ENCODE measurements at places on chromosomes 2 and 18.

DNA sequence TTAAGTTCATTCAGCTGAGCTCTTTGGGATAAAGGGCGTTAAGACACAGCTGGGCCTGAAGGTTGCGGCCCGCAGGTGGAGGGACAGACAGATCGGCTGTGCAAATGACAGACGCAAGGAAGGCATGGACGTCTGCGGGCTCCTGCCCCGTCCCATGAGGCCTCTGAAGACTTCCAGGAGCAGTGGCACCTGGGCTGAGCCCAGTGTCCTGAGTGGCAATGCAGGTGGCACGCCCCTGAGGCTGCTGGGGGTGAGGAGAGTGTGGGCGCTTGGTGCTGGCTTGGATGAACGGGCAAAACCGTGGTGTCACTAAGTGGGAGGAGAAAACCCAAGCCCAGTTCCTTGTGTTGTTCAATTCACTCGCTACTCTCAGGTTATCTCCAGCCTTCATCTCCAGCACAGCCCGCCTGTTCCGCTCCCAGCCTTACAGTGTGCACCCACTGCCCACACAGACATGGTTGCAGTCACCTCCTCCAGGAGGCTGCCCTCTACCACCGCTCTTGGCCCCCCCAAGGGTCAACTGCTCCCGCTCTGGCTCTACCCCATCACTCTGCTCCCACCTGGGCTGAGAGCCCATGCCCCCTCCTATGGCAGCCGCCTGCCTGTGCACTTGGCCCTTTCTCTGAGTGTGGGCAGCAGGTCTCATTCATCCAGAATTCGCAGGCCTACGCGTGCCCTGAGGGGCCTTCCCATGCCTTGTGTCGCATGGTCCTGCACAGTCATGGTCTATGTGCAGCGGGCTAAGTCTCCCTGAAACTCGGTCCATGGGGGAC is 50.3 kb downstream of the PTGR3 start:
- no peak for DNase-seq

DNA sequence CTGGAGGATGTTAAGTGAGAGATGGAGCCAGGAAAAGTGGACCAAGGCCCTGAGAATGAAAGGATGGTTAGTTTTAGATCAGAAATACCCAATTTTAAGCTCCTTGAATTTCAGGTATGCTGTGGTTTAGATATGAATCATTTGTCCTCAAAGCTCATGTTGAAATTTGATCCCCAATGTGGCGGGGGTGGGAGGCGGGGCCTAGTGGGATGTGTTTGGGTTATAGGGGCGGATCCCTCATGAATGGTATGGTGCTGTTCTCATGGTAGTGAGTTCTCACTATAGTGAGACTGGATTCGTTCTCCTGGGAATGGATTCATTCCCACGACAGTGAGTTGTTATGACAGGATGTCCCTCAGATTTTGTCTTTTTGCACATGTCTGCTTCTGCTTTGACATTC is 11.4 kb downstream of the MYO5B start:
- no peak for DNase-seq

- DNase-seq: no peak
Measured at GRCh38 chr2:192957425-192957824, 762.7 kb upstream of the TMEFF2 start.

DNA sequence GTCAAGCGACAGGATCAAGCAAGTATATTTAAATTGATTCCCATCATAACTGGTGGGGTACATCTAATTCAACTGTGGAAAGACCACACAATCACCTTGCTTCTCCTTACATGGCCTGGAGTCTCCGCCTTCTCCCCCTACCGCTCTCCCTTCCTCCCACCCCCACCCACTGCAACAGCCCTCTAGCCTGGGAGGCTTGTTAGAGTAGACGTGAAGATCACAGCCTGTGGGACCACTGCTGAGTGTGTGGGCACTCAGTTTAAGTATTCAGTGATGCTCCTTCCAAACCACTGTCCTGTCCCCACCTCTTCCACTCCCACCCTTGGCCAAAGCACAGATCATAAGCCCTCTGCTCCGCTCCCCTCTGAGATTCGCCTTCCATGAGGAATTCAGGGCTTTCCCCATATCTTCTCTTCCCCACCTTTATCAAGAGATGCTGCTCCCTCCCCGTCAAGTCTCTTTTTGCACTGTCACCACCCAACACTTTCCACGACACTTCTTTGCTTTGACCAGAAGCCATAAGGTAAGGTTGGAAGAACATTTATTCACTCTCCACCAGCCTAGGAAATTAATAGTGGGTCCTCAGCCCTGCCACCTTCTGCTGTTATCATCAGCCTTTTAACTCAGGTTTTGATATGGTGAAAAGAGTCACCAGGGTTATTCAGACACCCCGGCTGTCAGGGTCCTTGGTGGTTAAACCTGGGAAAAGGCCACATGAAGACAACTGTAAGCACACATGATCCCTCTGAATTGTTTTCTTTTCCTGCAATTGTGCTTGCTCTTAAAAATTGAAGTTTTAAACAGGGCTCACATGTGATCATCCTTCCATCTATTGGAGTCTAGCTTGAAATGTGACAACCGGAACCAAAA is 1.7 kb downstream of the METTL4 start:
- DNase-seq: no peak

- DNase-seq: no peak
Measured at GRCh38 chr2:66583881-66584280, 149.0 kb downstream of the MEIS1 start.

- DNase-seq: no peak
Measured at GRCh38 chr2:242085941-242086621, 216.6 kb downstream of the RTP5 start.

- DNase-seq: no peak
Measured at GRCh38 chr2:143205106-143205764, 76.0 kb downstream of the ARHGAP15 start.

DNA sequence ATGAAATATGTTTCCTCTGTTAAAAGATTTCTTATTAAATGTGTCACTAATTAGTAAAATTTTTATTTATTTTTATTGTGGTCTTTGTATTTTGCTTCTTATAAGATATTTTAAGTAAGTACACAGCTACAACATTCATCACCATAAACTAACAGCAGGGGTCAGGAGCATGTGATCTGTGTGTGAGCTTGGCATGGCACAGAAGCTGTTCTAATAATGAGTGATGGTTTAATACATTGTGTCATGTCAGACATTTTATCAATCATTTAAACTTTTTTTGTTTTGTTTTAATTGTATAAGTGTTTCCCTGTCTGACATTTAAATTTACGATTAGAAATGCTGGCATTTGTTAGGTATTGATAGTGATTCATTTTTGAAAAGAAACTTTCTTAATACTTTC is 585.4 kb downstream of the DSC3 start:
- DNase-seq: no peak

DNA sequence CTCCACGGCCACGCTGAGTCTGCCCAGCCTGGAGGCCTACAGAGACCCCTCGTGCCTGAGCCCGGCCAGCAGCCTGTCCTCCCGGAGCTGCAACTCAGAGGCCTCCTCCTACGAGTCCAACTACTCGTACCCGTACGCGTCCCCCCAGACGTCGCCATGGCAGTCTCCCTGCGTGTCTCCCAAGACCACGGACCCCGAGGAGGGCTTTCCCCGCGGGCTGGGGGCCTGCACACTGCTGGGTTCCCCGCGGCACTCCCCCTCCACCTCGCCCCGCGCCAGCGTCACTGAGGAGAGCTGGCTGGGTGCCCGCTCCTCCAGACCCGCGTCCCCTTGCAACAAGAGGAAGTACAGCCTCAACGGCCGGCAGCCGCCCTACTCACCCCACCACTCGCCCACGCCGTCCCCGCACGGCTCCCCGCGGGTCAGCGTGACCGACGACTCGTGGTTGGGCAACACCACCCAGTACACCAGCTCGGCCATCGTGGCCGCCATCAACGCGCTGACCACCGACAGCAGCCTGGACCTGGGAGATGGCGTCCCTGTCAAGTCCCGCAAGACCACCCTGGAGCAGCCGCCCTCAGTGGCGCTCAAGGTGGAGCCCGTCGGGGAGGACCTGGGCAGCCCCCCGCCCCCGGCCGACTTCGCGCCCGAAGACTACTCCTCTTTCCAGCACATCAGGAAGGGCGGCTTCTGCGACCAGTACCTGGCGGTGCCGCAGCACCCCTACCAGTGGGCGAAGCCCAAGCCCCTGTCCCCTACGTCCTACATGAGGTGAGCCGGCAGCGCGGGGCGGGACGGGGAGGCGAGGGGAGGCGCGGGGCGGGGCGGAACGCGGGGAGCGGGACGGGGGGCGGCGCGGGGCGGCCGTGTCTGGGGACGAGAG is 15.2 kb downstream of the NFATC1 start:
- no peak for DNase-seq

- DNase-seq: no peak
Measured at GRCh38 chr18:78957140-78957539, 22.5 kb upstream of the SALL3 start.

- DNase-seq: peak; percentile 44
Measured at GRCh38 chr2:159797543-159798375, at the start of gene CD302. Gene CD302 (minus strand): TSS chr2:159798208. CDS start chr2:159798198, 10 bp downstream.

- DNase-seq: no peak
Measured at GRCh38 chr18:50742952-50743351, 76.9 kb downstream of the MRO start.

GRCh38 chr2:156427074-156427473 is 9.1 kb upstream of the GPD2 start:
- no peak for DNase-seq

DNA sequence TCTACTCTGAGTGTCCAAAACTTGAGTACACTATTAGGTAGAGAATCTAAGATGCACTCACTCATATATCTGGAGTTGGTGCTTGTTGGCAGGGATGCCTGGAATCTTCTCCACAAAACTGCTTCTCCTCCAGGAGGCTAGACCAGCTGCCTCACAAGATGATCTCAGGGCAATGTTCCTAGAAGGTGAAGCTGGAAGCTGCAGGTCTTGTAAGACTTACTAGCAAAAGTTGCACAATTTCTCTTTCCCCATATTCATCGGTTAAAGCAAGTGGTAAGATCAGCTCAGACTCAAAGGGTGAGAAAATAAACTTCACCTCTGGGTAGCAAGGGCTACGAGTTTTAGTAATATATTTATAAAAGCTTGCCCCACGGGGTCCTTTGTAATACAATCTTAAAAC is 454.4 kb upstream of the ACVR2A start:
- no peak for DNase-seq
